ENCODE measurements at places on chromosomes 2 and 18.

- no peak overlapping the region for H3K27ac ChIP-seq
- no peaks in the 10 kb centered on the region for H3K36me3 ChIP-seq
- no peak overlapping the region for H3K4me3 ChIP-seq
- H3K4me1 ChIP-seq, result no peaks in the 10 kb centered on the region
- H3K27me3 ChIP-seq, result peaks cover 5% of the 10 kb centered on the region
Observed at GRCh38 chr2:176534798-176535466, 265.7 kb downstream of the MTX2 start.

DNA sequence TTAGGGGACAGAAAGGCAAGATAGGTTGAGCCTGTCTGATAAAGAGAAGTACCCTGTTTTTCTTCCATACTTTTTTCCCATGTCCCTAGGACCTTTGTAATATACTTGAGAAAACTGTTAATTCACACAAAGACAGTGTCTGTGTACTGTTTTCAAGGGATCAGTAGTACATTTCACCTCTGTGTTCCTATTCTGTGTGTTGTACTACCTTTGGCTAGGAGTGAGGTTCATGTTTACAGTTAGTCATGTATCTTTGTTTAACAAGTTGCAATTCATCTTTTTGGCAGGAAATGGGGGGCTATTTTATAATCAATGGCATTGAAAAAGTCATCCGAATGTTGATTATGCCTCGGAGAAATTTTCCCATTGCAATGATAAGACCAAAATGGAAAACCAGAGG is 6.7 kb downstream of the POLR1B start:
- DNase-seq, result no peak
- H3K27me3 ChIP-seq, result no peaks in the 10 kb centered on the region
- H3K4me1 ChIP-seq, result no peaks in the 10 kb centered on the region
- no peak overlapping the region for H3K27ac ChIP-seq
- H3K4me3 ChIP-seq, result no peak overlapping the region
- peaks cover 4% of the 10 kb centered on the region for H3K36me3 ChIP-seq

DNA sequence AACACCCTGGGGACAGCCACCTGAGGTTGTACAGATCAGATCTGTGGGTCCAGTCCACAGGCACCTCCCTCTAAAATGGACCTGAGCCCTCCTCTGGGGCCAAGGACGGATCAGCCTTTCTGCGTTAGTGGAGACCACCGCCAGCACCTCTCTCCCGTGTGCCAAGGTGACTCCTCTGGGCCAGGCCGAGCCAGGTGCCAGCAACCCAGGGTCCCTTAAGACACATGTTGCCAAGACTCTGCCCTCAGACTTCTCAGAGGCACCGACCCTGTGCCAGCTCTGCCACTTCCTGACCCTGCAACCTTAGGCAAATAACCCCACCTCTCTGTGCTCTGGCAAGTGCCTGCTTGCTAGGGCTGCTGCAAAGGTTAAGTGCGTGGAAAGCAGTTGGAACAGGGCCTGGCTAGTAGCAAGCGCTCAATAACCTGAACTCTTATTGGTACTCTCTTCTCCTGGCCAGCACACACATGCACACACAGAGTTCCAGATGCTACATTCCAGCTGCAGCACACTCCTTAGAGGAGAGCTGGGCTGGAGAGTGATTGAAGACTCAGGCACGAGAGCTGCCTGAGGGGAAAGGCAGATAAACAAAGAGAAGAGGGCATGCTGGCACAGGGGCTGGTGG is 105.6 kb downstream of the TNS1 start:
- DNase-seq, result no peak
- no peak overlapping the region for H3K27ac ChIP-seq
- no peaks in the 10 kb centered on the region for H3K36me3 ChIP-seq

DNA sequence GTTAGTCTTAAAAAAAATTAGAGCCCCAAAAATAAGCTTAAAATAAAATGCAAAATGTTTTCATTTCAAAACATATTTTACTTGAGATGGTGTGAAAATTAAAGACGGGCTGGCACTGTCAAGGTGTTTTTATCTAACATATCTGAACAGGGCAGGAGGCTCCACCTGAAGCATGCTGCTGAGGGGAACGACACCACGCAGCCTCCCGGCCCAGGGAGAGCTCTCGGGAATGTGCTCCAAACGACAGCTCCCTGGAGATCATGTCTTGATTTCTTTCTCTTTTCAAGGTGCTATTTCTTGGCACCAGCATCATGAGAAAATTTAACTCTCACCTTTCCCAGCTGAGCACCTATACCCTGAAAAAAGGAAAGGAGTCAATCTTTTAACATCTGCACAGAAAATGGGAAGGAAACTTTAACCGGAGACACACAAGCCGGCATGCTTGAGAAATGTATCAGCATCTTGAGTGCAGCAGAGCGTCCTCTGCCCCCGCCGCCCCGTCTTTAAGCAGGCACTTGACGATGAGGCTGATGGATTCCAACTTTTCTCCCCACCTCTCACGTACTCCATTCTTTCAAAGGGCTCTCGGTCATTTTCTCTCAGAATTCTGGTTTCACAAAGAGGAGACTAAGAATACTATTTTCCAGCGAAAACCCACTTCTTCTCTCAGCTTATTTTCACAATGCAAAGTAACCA is 56.6 kb downstream of the EIPR1 start:
- no peaks in the 10 kb centered on the region for H3K4me1 ChIP-seq
- no peak overlapping the region for H3K27ac ChIP-seq
- no peaks in the 10 kb centered on the region for H3K36me3 ChIP-seq
- no peak overlapping the region for H3K4me3 ChIP-seq
- no peaks in the 10 kb centered on the region for H3K27me3 ChIP-seq

- no peak overlapping the region for H3K27ac ChIP-seq
- no peaks in the 10 kb centered on the region for H3K27me3 ChIP-seq
- no peaks in the 10 kb centered on the region for H3K4me1 ChIP-seq
- H3K4me3 ChIP-seq, result no peak overlapping the region
Observed at GRCh38 chr2:46389417-46389916, 89.9 kb upstream of the TMEM247 start.

DNA sequence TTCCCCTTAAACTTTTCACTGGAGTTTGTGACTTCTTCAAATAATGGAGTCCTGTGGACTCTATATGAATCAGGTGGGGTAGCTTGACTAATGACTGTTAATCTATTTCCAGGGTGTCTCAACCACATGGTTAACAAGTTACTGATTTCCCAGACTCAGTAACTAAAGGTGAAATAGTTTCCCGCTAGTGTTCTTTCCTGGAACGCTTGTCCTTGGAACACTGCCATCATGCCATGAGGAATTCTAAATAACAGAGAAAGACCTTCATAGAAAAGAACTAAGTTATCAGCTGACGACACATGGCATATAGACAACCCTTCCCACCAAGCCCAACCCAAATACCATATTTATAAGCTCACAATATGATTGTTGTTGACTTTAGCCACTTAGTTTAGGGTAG is 1027.9 kb upstream of the FAM98A start:
- no peak overlapping the region for H3K4me3 ChIP-seq
- no peaks in the 10 kb centered on the region for H3K4me1 ChIP-seq
- no peaks in the 10 kb centered on the region for H3K36me3 ChIP-seq
- no peaks in the 10 kb centered on the region for H3K27me3 ChIP-seq
- no peak overlapping the region for H3K27ac ChIP-seq

DNA sequence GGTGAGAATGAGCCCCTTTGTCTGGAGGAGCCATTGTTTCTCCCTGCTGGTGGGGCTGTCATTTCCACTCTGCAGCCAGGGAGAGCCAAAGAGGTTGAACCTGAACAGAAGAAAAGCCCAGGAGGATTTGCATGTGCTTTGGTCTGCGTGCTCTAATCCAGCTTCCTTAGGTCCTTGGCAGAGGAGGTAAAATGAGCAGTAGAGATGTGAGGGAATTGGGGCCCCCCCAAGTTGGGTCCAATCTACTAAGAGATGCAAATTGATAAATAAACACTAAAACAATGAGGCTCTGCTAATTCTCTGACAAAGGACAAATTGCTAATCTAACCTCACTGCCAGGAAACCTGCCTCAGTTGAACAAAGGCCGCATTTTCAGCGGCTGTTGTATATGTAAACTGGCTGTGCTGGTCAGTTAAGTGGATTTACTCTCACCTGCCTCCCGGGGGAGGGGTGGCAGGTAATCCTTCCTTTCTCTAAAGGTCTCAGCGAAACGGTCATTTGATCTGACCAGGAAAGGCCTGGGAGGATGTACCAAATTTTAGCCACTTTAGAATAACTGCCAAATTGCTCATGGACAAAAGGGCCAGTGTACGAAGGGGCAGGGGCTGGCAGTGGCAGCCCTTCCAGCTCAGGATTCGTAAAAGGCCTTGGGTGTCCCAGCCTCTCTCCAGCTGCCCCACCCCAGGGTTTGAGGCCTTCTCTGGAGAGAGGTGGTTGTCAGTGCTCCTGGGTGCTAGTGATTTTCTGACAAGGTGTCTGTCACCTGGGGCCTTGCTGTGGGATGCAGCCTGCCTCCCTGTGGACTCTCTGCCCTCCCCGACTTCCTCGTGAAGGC is 193.6 kb downstream of the MIB1 start:
- no peak overlapping the region for H3K4me3 ChIP-seq
- peak; percentile 56 for DNase-seq
- H3K4me1 ChIP-seq, result peaks cover 7% of the 10 kb centered on the region
- H3K27me3 ChIP-seq, result peaks cover 100% of the 10 kb centered on the region
- H3K27ac ChIP-seq, result no peak overlapping the region
- no peaks in the 10 kb centered on the region for H3K36me3 ChIP-seq

DNA sequence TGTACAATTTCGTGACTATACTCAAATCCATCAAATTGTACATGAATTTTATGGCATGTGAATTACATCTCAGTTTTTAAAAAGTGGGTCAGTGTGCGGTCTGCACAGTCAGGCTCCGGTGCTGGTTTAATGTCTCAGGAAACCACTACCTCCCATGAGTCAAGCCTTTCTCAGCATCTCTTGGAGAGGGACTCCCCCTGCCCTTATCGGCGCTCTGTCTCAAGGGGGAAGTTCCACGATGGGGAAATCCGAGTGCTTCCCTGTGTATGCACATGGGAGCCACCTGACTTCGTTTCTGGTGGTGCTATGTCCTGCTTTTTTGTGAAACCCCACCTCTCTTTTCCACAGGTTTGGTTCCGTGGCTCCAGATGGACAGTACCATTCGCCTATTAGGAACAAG is 72.5 kb downstream of the ACOXL start:
- H3K4me3 ChIP-seq, result no peak overlapping the region
- DNase-seq, result no peak
- no peaks in the 10 kb centered on the region for H3K27me3 ChIP-seq
- peaks cover 18% of the 10 kb centered on the region for H3K4me1 ChIP-seq

DNA sequence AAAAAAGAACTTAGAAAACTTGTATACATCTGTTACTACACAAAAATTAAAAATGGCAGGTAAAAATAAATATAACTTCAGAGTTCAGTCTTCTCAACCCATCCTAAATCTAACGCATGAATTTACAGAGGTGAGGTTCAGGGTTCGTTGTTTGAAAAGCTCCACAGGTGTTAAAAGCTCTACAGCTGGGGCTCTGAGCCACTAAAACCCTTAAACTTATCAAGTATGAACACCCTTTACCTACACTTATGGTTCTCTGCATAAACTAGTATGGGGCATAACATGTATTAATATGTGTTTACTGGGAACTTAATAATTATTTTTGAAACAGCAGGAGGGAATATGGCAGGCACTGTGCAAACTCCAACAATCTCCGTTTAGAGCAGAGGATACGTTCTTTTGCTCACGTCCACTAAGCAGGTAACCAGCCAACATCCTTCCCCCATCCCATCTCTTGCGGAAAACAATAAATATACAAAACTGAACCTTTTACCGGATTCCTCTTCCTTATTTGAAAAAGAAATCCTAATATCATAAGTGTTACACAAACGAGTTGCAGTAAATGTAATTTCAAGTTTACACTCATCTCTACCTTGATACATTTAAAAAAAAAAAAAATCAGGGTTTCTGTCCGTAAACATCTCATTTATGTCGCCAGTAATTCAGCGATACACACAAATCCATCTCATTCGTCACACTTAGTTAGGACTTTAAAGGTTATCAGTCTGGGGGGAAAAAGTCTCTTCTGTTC is 1.3 kb downstream of the PIAS2 start:
- no peaks in the 10 kb centered on the region for H3K27me3 ChIP-seq
- H3K4me3 ChIP-seq, result peak overlapping the region; percentile 85
- H3K4me1 ChIP-seq, result peaks cover 27% of the 10 kb centered on the region
- no peak overlapping the region for H3K27ac ChIP-seq

DNA sequence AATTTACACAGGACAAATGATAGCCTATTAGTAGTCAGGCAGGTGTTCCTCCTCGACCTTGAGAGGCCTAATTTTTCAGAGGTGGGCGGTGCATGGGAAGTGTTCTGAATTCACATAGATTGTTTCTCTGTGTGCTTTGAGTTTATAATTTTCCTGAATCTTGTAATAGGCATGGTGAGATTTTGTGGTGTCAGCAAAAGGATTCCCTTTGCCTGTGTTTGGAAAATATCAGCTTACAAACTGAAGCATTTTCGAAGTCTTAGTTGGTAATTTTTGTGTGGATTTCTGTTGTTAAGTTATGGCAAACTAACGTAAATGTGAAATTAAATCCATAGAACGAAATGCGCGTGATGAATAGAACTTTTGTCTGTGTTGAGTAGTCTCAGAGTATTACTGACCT is 194.0 kb upstream of the RBMS1 start:
- H3K27me3 ChIP-seq, result no peaks in the 10 kb centered on the region
- no peak overlapping the region for H3K4me3 ChIP-seq
- H3K36me3 ChIP-seq, result no peaks in the 10 kb centered on the region
- no peak for DNase-seq

DNA sequence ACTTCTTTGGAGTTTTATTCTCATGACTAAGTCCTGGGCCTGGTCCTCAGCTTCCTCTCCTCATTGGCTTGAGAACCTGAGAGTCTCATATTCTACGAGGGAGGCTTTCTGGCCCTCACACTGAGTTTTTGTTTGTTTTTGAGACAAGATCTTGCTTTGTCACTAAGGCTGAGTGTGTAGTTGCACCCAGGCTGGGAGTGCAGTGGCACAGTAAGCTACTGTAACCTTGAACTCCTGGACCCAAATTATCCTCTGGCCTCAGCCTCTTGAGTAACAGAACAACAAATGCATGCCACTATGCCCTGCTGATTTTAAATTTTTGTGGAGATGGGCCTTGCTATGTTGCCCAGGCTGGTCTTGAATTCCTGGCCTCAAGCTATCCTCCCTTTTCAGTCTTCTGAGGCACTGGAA is 22.6 kb downstream of the PRKRA start:
- no peak for DNase-seq
- H3K27ac ChIP-seq, result no peak overlapping the region
- H3K27me3 ChIP-seq, result no peaks in the 10 kb centered on the region
- H3K4me1 ChIP-seq, result no peaks in the 10 kb centered on the region
- no peak overlapping the region for H3K4me3 ChIP-seq

DNA sequence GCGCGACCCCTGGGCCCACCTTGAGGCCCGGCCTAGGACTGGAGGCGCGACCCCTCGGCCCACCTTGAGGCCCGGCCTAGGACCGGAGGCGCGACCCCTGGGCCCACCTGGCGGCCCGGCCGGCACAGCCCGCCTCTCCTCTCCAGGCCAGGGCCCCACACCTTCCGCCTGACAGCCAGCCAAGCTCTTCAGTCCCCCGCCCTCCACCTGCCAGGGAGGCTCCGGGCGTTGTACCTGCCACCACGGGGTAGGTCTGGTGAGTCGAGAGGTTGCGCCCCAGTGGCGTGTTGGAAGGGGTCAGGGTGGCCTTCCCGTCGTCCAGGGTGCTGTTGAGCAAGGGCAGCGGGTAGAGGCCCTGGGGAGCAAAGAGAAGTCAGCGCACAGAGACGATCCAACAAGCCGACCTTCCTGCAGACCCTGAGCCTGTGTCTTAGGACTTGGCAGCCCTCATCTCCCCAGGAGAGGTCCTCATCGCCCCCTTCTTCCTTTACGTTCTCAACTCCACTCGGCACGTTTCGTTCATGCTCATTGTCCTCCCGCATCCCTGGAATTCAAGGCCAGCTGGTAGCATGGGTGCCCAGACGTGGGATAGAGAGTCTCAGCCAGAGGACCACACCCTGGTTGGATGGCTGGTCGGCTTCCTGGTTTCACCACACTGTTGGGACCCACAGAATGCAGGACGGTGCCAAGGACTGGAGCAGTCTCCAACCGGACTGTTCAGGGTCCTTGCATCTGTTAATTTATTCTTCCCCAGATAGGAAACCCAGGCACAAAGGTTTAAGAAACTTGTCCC is 42.2 kb downstream of the PAX8 start:
- H3K27ac ChIP-seq, result no peak overlapping the region
- H3K4me3 ChIP-seq, result no peak overlapping the region
- DNase-seq, result no peak
- H3K4me1 ChIP-seq, result no peaks in the 10 kb centered on the region
